ENCODE measurements at places on chromosomes 3 and 15.

DNA sequence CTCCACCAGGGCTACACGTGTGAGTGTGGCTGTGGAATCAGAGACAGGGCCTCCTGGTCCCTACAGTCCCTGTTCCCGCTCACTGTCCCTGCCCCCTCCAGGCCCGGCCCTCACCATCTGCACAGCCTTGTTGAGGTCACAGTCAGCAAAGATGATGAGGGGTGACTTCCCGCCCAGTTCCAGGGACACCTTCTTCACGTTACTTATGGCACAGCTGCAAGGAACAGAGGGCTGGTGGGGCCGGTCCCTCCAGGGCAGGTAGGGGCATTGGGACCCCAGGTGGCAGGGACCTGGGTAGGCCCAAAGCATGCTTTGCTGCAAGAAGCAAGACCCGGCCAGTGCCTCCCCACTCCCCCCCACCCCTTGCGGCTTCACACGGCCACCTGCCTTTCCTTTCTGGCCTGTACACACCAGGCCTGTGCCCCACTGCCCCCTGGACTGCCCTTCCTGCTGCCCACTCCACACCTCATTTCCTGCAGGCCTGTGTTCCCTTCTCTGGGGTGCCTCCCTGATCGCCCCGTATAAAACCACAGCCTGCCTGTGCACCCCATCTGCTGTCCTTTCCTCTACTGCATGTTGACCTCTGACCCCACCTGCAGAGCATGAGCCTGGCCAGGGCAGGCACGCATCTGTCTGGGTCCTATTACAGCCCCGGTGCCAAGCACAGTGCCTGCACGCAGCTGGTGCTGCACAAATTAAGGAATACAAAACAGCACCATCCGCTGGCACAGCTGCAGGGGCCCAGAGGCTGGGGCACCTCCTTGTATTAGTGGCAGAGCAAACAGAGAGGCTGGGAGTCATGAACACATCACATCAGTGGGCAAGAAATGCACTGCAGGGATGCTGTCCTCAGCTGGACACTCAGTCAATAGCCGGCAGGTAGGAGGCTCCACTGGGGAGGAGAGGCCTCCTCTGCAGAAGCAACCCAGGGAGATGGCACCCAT is 30.8 kb upstream of the SLC41A3 start:
- no peak for DNase-seq

DNA sequence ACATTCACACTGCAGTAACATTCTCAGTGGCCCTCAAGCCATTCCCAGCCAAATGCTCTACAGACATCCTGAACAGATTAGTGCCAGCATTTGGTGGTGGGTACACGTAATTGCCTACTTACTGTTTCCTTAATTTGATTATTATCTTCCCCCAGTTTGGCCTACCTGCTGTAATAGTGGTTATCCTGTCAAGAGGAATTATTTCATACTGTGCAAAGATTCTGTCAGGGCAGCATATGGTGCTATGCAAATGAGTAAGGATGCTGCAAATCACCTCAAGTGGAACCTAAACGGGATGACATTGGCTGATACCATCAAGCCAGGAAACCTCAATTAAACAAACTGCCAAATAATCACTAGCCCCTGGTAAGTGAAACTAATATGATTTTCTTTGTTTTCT is 88.7 kb downstream of the SEMA6D start:
- no peak for DNase-seq

DNA sequence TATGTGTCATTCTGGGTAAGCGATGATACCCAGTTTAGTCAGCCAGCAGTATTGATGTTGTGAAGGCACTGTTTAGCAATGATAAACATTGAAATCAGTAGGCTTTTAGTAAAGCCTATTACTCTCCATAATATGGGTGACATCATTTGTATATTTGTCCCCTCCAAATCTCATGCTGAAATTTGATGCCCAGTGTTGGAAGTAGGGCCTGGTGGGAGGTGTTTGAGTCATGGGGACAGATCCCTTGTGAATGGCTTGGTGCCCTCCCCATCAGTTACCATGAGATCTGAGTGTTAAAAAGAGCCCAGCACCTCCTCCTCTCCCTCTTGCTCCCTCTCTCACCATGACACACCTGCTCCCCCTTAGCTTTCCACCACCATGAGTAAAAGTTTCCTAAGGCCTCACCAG is 31.4 kb upstream of the FAN1 start:
- DNase-seq = no peak

GRCh38 chr15:63354821-63355650 is 26.6 kb downstream of the CA12 start:
- no peak for DNase-seq

DNA sequence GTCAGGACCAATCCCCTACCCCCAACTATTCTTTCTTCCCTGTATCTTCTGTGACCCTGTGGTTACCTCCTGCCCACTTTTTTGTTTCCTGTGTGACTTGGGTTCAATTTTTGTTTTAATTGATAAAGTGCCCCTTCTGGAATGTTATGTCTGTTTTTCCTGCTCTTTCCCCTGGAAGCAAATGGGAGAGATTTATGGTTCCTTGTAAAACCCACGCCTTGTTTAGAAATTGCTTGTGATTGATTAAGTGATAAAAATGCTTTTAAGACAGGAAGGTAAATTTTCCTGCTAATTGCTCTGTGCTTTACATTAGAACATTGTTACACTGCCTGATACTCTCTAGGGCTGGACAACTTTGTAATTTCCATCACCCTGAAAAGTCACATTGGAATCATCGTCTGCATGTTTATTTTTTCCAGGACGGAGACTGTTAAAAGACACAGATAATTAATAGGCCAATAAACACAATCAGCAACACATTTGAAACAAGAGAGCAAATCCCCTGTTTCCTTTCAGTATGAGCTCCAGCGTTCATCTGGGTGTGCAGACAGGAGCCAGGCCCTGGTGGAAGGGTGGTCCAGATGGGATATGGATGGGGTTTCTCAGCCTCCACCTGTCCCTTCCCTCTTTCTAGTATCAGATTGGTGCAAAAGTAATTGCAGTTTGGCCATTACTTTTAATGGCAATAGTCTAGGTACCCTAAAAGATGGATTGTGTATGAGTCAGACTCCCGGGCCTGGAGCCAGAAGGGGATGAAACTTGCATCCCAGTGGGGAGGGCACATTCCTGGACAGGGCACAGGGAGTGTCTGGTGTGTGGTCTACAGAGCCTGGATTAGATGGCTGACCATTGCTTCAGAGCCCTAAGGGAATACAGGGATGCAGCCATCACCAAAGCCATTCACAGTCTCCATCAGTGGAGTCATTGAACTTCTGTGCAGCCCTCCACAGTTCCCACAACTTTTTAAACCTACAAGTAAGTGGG is 58.1 kb upstream of the AGBL1 start:
- no peak for DNase-seq

DNA sequence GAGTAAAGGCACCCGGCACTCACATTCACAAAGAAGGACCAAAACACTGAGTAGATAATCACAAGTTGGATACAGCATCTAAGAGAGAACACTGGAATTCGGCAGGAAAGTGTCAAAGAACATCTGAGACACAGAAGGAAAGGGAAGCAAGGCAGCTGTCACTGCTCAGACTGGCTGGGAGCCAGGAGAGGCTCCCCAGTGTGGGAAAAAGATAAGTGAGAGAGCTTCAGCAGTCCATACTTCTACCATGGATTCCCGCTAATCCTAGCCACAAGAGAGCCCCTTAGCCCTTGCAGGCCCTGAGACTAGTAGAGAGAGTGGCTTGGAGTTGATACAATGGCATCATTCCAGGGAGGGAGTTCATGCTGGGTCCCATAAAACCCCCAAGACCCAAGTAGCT is 36.7 kb upstream of the CP start:
- DNase-seq = no peak

DNA sequence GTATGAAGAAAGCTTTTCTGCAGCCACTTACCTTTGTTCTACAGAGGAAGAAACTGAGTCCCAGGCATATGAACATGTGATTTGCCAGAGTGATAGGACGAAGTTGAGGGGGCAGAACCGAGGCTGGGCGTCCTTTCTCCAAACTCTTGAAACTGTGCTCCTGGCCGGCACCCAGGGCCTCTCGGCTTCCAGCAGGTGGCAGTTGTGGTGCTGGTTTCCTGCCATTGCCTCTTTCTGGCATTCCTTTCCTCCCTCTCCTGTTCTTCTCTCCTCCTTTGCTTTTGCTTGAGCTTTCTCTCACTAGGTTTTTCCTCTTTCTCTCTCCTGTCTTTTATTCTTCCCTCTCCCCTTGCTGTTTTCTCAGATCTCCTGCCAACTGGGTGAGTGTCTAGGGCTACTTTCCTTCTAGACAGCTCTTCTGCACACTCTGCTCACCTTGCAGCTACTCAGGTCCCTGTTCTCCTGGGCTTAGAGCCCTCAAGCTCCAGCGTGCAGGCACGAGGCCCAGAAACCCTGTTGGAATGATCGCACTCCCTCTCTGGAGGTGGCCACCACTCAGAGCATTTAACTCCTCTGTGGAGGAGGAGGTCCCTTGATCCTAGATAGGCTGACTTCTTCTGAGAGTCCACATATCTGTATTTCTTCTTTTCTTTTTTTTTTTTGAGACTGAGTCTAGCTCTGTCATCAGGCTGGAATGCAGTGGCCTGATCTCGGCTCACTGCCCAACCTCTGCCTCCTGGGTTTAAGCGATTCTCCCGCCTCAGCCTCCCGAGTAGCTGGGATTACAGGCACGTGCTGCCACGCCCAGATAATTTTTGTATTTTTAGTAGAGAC is 26.2 kb downstream of the TRAK1 start:
- no peak for DNase-seq

- DNase-seq = no peak
Measured at GRCh38 chr15:101500865-101501551, 11.5 kb upstream of the PCSK6 start.

- no peak for DNase-seq
Measured at GRCh38 chr15:101540480-101541239, 51.2 kb upstream of the PCSK6 start.

Data from NCI-H1092 (cell line).